Myocyte (in vitro differentiated cells): ENCODE measurements at places on chromosomes 5 and 9. TPM values are rescaled to one million over a fixed set of nuclear protein-coding genes. Genes with fewer than 3 reads are reported as not detected.

PCDHGA2 gene
- 0.94 and 1.1 TPM in 2 replicates for total RNA-seq

LHX2 gene
- 0.05 TPM in 1 of 2 replicates, not detected in the other for total RNA-seq

SCGB3A2 gene
- not detected in 2 replicates for total RNA-seq

MEF2C gene
- total RNA-seq = 254 and 364 TPM in 2 replicates

FRMPD1 gene
- 8.4 and 15.5 TPM in 2 replicates for total RNA-seq

ZNF622 gene
- total RNA-seq = 49.3 and 66.8 TPM in 2 replicates

FBXL7 gene
- total RNA-seq = 9.7 and 11.2 TPM in 2 replicates

UIMC1 gene
- 23.3 and 25.8 TPM in 2 replicates for total RNA-seq

- no peak for DNase-seq
Observed at GRCh38 chr5:101112645-101113044, 209.6 kb upstream of the ST8SIA4 start.

- no peak for DNase-seq
Observed at GRCh38 chr9:104841601-104842141, 77.7 kb downstream of the NIPSNAP3B start.

- DNase-seq = no peak
Observed at GRCh38 chr5:157283434-157283833, 17.5 kb downstream of the CYFIP2 start.

- peak; percentile 89 for DNase-seq
Observed at GRCh38 chr5:139637438-139638089, 10.6 kb upstream of the CXXC5 start.

GRCh38 chr5:151454166-151454565 is 6.8 kb downstream of the SLC36A1 start:
- peak; percentile 39 for DNase-seq

DNA sequence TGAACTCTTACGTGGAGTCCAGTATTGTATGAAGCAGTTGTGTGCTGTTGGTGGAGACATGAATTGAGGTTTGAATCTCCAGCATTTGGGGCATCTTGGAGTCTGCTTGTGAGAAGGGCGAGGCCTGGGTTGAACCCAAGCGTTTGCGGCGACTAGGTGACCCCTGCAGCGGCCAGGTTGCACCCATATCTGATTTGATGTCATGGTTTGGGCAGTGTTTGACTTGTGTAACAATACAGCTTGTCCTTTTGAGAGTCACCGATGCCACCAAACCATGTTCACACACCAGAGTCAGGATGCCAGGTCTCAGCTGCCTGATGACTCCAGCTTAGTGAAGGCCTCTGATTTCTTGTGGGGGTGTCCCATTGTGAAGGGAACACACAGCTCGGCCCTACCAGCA is 2.1 kb downstream of the TRAF2 start:
- no peak for DNase-seq

- no peak for DNase-seq
Observed at GRCh38 chr9:89454498-89455355, 43.2 kb downstream of the SEMA4D start.

- DNase-seq = peak; percentile 22
Observed at GRCh38 chr5:159362220-159362619, 31.9 kb upstream of the IL12B start.

- peak; percentile 93 for DNase-seq
Observed at GRCh38 chr9:113973963-113974413, 97.9 kb downstream of the ZNF618 start.

- no peak for DNase-seq
Observed at GRCh38 chr9:19665146-19665863, 123.5 kb downstream of the SLC24A2 start.

DNA sequence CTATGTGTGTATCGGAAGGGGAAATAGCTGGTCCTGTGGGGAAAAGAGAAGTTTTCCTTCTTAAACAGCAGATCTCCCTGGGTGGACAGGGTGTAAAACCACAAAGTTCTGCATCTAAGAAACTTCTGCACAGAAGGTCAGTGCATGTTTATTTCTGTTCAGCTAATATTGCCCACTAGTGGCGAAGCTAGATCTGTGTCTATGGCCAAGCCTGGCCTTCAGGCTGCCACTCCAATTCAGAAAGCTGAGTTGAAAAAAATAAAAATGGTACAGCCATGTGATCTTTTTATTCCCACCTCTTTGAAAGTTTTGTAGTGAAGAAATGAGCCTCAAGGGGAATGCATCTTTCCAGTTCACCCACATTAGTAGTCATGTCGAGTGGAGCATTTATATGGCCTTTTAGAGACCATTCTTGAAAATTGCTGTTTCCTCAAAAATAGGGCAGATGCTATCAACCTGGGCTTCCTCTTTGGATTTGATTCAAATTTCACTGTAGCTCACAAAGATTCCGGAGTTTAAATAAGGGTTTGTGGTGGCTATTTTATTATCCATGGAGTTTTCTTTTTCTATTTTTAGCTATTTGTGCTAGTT is 488.0 kb downstream of the PRELID2 start:
- DNase-seq = peak; percentile 64

- no peak for DNase-seq
Observed at GRCh38 chr5:77305956-77306355, 95.5 kb downstream of the PDE8B start.

GRCh38 chr5:112630246-112631009 is 107.3 kb upstream of the APC start:
- DNase-seq = no peak

GRCh38 chr5:60538426-60538825 is 161.5 kb downstream of the DEPDC1B start:
- no peak for DNase-seq

- DNase-seq = no peak
Observed at GRCh38 chr9:102439583-102439982, 555.5 kb upstream of the CYLC2 start.

GRCh38 chr5:156128026-156128425 is 198.9 kb upstream of the SGCD start:
- DNase-seq = no peak

GRCh38 chr5:114238771-114239313 is 123.0 kb upstream of the KCNN2 start:
- no peak for DNase-seq

GRCh38 chr5:133780619-133781280 is 168.4 kb upstream of the FSTL4 start:
- no peak for DNase-seq

GRCh38 chr5:1881098-1881572 is 1.6 kb downstream of the IRX4 start:
- DNase-seq = no peak

DNA sequence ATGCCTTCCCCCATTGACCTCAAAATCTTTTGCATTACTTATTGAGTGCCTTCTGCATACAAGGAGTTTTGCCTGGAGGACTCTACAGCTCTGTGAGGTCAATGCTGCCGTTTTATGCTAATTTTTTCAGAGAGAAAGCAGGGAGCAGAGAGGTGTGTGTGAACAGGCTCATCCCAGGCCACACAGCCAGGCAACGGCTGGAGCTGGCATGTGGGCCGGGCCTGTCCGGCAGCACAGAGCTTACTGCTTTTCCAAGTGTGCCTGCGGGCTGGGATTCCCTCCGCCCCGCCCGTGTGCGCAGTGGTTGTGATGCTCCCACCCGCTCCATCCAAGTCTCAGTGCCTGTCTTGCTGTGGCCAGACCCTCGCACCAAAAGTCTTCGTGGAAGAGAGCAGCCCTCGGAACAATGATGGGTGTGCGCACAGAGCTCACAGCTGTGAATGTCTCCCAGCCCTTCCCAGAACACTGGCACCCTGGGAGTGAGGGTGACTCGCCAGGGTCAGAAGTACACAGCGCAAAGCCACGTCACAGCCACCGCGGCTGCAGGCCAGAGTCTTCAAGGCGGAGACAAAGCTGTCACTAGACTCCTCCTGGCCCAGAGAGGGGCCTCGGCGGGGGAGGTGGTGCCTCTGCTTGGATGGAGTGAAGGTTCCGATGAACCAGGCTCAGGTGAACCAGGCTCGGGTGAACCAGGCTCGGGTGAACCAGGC is 82.8 kb downstream of the COL5A1 start:
- peak; percentile 74 for DNase-seq

DNA sequence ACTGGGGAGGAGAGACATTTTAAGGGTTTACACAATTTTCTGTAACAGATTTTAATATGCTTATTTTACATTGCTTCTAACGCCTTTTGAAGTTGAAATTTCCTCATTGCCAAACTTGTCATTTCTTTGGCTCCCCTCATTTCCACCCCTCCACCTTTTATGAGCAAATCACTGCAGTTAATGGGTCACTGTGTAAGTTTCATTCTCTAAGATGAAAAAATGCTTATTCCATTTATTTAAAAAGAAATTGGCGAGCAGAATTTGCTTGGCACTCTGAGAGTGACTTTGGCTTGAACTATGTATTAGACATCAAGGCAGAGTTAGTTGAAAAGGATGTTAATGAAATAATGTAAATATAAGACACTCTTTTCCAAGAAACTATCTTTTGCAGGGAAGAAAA is 66.6 kb downstream of the ITGA1 start:
- no peak for DNase-seq

DNA sequence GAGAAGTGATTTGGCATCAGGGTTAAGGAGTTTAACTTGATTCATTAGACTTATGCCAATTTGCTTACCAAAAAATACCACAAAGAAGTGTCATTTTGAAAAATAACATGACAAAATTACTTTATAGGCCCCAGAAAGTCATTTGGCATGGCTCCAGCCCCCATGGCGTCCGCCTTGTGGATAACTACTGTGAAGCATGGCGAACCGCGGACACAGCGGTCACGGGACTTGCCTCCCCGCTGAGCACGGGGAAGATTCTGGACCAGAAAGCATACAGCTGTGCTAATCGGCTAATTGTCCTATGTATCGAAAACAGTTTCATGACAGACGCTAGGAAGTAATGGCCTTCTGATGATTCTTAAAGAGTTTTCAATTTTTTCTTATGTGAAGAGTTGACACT is 35.4 kb upstream of the TGFBR1 start:
- DNase-seq = no peak

DNA sequence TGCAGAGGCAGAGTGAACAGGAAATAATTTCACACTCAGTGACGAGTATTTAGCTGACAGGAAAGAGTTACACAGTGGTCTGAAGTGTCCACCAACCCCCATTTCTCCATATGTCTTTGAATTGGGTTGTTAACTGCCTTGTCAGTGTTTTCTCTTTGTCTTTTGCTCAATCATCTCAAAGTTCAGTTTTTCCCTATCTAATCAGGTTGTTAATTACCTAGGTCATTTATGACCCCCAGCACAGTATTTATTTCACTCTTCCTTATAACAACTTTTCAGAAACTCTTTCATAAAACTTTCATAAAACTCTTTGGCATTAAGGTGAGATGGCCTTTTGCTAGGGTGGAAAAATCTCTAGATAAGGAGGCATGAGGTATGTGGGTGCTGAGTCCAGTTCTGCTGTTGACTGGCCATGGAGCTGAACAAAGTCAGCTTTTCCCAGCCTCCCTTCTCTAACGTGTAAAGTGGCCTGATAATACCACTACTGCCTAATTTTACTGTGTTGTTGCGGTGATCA is 5.2 kb upstream of the ALDOB start:
- DNase-seq = no peak

DNA sequence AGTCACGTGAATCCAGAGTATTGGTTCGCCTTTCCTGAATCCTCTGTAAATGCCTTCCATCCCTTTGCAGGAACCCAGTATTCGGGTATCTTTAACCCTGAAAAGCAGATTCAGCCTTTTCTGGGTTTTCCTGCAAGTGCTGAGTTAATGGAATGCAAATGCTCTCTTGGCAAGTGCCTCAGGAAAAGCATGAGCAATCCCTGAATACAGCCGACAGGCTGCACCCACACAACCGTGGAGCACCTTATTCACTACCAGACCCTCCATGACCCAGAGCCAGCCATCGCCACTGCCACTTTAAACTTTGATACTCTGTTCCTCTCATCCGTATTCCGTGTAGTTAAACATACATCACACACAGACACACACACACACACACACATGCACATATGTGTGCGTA is 54.4 kb downstream of the ZNF622 start:
- DNase-seq = no peak

DNA sequence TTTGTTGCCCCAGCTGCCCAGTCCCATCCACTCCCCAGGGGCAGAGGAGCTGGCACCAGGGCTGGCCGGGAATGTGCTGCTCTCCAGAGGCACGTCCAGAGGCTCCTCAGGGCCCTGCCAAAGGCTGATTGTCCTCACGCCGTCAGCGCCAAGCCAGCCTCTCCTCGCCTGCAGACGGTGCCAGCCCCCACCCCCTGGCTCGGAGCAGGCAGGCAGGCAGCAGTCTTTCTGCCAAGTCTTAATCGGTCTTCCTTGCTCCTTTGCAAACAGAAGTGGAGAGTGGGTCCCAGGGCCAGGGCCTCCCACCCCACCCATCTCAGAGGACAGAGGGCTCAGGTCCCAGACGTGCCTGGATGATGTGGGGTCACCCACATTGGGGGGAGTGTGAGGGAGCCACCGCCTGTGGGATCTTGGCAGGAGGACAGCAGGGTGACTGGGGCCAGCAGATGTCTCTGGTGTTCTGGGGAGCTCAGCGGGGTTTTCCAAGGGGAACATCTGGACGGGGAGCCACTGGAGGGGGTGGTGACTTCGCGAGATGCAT is 36.3 kb downstream of the FAM163B start:
- DNase-seq = peak; percentile 24

DNA sequence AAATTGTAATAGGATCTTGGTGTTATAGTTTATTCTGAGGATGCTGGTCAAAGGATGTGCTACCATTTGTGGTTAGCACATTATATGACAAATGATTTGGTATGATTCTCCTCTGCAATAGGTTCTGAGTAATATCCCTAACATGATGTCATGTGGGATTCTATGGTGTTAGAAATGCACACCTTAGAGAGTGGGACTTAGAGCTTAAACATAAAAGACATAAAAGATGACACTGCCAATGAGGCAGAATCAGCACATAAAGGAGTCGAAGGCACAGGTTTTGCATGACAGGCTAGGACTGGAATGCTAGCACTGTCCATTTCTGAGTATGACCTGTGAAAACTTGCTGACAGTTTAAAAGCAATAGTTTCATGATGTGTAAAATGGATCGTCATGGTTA is 100.4 kb downstream of the OSTF1 start:
- DNase-seq = no peak

DNA sequence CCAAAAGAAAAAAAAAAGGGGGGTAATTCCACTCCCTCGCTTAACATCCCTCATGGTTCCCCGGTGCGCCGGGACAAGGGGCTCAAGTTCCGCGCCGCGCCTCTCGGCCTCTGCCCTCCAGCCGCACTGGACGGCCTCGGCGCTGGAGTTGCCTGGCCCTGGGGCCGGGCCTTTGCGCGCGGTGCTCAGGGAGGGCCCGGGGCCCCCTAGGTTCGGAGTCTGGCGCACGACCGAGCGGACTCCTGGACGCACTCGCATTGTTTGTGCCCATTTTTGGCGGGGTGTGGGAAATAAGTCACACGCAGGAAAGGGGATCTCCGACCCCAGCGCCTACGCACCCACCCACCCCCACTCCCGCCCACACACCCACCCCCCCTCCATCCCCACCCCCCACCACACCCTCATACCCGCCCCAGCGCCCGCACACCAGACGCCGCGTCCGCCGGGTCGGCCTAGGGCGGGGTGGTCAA is 381 bp downstream of the MED22 start:
- DNase-seq = peak; percentile 50

DNA sequence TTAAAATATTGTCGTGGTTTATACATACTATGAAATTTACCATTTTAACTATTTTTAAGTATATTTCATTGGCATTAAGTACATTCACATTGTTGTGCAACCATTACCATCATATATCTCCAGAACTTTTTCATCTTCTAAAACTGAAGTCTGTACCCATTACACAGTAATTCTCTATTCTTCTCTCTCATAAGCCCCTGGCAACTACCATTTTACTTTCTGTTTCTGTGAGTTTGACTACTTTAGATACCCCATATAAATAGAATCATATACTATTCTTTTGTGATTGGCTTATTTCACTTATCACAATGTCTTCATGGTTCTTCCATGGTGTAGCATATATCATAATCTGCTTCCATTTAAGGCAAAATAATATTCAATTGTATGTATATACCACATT is 30.3 kb downstream of the NDUFS4 start:
- DNase-seq = no peak
